ENCODE measurements at places on chromosomes 2 and 18.

DNA sequence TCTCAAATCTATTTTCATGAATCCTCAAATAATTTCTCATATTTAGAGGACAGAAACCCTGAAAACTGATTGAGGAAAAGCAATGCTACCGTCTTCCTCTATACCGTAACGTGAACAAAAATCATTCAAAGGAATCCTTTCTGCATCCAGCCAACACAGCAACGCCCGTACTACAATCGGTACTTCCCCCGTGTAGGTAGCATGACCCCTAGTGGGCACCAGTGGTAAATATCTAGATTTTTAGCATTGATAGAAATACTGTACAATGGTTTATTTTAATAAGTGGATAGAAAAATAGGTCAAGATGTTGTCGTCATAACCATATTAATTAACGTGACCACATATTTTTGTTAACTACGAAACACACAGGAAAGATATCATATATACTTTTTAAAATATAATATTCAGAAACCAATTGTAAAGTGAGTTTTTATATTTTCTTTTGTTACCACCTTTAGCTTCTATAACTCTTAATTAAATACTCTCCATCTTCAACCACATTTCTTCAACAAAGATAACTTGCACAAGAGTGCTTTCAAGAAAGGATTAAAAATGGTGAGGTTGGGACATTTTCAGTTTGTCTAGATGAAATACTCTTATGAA, 194.1 kb downstream of the SS18 start:
- no peak for DNase-seq

DNA sequence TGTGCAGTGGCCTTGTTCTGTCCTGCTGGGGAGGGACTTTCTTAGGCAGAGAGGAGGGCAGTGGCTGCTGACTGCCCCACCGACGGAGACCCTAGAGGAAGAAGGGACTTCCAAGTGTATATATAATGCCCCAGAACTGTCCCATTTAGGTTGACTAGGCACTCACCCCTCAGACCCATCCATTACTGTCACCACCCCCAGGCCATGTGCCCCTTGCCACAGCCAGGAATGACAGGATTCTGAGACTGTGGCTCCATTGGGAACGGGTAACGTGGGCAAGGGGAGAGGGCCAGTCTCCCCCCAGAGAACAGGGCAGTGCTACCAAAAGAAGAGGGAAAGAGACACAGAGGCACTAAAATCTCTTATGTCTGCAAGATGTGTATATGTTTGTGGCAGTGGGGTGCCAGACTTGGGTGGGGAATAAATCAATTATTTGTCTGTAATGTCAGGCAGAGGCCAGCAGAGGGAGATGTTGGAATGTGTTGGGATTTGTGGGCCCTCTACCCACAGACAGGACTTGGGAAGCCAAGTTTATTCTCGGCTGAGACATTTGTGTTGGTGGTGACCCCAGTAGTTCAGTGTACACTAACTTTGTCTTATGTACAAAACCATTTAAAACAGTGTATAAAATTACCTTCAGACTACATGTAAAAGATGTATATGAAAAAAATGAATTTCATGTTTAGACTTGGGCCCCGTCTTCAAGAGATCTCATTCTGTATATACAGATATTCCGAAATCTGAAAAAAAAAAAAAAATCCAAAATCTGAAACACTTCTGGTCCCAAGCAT, 24.0 kb upstream of the TMEM37 start:
- DNase-seq: no peak

GRCh38 chr2:50455351-50455939, 576.5 kb downstream of the NRXN1 start:
- DNase-seq: no peak

GRCh38 chr2:216690853-216691741, 4.3 kb downstream of the IGFBP5 start:
- DNase-seq: no peak

GRCh38 chr2:42124011-42124785, 45.0 kb upstream of the EML4 start:
- DNase-seq: no peak

- no peak for DNase-seq
These were observed 10.2 kb downstream of the LPIN2 start for GRCh38 chr18:3002732-3003131.

- no peak for DNase-seq
These were observed 320.3 kb downstream of the RNF144A start for GRCh38 chr2:7237466-7237865.

DNA sequence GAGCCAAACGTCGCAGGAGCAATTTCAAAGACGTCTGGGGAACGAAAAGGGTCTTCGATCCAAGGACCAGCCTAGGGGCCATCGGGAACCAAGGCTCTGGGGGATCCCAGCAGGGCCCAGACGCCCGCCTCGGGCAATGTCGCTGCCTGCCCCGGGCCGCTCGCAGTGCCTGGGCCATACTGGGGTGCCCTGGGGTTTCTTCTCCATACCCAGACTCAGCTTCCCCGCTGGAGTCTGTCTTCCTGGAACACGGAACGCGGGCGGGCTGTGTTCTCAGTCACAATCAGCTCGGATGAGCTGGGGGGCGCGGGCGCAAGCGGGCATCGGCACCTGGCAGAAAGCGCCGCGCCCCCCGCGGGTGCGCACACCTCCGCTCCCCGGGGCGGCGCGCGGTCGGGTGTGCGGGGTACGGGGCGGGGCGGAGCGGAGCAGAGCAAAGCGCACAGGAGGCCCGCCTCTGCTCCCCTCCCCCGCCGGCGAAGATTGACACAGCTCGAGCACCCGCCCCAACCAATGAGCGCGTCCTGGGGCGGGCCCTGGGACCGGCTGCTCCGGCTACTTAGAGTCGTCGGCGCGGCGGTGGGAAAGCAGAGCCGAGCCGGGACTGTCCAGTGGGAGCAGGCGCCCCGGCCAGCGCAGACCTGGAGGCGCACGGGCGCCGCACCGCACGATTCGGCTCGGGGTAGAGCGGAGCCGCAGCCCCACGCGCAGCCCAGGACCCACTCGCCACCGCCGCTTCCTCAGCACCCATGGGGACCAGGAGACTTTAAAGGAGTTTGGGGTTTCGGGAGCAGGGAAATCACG, at the start of gene LRATD1:
Gene LRATD1 (plus strand): TSS at position 585 of the 804 bp plus-strand sequence. CDS start 1,263 bp downstream, outside the sequence.
- no peak for DNase-seq

DNA sequence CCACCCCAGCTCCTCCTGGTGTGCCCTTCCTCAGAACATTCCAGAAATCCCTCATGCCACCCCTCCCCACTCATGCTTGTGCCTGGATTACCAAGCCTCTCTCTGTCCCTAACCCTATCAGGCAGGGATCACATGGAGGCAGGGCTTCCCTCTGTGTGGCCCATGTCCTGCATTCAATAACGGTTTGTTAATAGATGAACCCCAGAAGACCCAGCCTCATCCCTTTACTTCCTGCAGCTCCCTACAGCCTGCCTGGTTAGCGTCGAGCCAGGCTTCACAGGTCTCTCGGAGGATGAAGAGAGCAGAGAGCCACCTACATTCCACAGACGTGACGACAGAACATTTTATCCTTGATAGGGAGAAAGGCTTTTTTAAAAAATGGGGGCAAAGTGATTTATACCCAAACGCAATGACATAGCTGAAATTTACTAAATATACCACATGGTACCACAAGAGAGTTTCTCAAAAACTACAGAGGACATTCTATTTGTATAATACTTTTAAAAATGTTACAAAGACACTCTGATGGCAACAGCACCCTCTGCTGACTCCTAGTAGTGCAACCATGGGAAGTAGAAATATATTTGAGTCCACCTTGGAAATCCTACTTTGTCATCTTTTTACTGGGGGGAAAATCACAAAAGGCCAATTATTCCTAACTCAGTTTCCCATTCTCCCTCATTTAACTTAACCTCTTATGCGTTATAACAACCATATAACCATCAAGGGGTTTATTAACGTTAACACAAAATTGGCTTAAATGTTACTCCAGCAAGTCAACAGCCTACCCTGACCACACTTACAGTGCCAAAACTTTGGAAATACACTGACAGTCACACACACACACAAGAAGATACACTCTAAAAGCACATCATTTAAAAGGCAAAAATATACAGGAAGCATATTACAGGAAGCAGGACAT, 30.7 kb downstream of the FBXO15 start:
- DNase-seq: no peak

DNA sequence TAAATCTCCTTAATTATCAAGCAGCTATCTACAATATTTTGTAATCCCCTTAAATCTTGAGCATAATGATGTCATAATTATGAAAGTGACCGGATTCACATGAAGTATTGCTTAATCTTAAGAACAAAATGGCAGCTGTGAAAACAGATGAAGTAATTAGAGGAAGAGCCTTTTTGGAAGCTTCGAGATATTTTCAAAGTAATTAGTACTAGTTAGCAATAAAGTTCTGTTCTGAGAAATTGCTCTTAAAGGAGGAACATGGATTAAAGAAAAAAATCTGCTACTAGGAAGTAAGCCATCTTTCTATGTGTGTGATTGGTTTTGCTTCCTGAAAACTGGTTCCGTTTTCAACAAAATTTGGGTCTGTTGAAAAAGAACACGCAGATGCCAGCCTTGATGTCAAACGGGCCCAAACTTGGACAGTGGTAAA, 18.3 kb downstream of the CLUL1 start:
- no peak for DNase-seq

Data from stimulated activated CD8-positive, alpha-beta memory T cell treated with anti-CD3 and anti-CD28 coated beads, Interleukin-7, amount 100 ng/mL, for 24 hours (primary cell).